ENCODE measurements at places on chromosomes 3 and 15.

DNA sequence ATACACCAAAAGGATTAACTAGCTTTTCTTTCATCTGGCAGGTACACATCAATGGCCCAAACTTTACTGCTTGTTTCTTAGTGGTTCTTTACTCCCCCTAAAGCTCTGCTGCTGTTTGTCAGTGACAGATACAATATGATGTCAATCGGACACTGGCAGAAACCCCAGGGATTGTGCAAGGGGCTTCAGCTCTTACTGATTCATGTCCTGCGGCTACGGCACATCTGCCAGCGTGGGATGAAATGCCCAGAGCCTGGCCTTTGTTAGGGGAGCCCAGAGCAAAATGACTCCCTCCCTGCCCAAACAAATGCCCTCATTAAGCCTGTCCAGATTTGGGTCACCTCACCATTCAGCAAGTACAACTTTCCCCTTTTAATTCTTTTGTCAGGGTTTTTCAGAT lies 28.3 kb downstream of the SRP14 start:
- DNase-seq: no peak

DNA sequence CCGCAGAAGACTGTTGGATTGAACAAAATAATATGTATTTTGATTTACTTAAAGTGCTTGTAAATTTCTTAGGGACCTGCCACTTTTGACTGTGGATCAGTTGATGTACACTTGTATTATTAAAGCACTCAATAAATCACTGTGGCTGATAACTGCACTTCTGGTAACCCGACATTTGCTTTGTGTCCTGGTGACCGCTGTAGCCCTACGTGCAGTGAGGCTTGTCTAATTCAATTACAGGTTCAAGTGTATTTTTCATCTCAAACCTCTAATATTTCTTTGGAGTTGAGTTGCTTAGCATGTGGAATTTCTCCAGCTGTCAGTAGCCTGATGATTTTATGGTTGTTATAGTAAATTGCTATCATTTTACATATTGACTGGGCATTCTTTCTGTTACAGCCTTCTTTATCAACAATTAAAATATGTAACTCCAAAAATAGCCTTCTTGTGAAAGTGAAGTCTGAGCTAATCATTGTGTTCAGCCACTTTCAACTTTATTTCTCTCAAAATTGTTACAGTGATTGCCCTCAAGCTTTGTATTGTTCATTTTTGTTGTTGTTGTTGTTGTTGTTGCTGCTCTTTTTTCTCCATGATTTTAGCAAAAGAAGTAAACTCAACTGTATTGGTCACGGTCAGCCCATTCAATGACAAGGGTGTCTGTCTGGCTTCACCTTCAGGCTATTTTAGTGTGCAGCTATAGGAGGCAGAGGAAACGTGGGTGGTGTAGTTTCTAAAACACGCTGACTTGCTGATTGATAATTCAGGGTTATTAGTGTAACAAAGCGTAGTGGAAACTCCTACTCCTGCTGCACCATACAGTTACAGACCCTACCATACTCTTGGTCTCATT lies 215.1 kb upstream of the UBE2E1 start:
- DNase-seq: no peak

GRCh38 chr3:23254835-23255234 lies 51.7 kb downstream of the UBE2E2 start:
- DNase-seq: no peak

DNA sequence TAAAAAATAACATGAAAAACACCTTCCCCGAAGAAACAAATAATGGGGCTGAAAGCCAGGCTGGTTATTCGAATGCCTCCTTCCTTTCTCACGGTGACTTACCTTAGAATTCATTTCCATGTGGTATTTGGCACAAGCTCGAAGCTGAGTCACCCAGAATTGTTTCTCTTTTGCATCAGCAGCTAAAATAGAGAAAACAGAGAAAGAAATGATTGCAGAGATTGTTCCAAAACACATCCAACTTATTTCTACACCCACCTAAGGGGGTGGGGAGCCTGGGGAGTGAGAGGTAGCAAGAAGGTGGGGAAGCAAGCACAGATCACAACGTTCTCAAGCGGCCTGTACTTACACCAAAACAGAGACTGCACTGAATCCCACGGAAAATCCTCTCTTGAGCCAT lies 104.7 kb downstream of the OSBPL10 start:
- DNase-seq: no peak

DNA sequence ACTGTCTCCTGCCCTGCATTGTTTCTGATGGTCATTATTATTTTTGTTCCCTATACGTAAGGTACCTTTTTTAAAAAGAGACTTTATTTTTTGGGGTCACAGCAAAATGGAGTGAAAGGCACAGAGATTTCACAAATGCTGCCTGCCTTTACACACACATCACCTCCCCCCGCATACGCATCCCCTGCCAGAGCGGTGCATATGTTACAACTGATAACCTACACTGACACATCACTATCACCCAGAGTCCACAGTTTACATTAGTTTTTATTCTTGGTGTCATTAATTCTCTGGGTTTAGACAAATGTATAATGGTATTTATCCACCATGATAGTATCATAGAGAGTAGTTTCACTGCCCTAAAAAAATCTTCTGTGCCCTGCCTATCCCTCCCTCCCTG lies 43.6 kb upstream of the KLF13 start:
- no peak for DNase-seq

DNA sequence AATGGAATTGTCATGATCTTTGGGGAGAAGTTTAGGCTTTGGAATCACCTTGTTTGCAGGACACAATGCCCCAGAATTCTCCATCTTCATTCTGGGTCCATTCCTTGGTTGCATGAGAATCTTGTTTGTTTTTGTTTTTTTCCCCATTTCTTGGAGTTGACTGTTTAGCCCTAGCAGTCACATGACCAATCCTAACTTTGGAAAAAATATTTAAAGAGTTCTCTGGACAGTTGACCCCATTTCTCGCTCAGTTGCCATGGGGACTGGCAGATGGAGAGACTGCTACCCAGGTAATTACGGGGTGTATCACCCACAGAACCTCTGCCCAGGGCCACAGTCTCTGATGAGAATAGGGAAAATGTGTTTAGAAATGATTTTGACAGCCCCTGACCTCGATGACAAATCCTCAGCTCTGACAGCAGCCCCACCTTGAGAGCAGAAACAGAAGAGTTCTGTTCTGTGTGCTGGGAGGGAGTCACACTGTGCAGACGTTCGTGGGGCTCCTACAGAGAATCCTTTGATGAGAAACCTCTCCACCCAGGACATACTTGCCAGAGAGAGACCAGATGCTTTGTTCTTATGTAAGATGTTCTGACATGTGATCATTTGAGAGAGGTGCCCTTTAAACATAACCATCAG lies 57.7 kb downstream of the IL16 start:
- DNase-seq: no peak

- no peak for DNase-seq
Observed at GRCh38 chr3:65196663-65197062, 508.9 kb upstream of the ADAMTS9 start.

DNA sequence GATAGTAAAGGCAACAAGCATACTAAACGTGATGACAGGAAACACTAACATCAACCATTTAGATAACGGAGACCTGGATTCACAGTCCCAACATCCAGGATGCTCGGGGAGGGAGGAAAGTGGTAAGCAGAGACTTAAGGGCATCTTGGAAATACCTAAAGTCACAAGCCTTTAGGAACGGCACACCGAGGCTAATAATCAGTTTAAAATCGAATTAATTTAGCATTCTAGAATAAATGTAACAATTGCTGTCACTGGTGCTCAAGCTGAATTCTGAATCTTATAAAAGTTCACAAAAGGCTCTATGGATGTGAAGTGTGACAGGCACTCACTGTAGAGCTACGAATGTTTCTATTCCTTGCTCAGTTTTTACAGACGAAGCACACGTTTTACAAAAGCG lies 1.3 kb downstream of the CD47 start:
- no peak for DNase-seq

DNA sequence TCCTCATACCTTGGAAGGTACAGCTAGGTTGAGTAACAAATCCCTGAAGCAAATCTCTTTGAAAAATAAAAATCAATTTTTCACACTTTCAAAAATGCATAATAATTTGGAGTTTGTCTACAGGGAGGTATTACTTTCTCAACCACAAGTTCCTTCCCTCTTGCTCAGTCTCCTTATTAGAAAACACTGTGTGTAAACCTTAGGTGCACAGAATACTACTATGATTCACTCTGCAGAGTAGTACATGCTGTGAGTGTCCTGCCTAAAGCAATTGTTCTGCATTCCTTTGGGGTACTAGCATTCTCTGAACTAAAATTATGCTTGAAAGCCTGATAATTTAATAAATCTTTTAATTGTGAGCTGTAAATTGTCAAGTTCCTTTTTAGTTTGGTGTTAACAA lies 115.9 kb upstream of the EPHA3 start:
- DNase-seq: no peak

DNA sequence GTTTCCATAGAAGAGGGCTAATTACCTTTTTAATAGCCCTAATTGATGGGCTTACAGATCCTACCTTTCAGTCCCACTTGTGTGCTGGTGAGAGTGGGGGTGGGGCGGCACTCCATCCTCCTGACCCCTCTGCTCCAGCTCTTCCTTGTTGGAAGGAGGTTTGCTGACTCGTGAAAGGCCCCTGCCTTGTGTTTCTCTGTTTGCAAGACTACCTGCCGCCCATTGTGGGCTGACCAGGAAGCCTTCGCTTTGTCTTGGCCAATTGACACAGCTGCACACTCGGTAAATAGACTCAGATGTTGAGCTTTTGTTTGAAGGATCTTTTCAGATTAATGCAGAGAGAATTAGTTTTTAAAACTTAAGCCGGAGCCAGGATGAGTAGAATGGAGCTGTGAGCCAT lies 197.3 kb upstream of the HES1 start:
- DNase-seq: no peak

All from stimulated activated CD8-positive, alpha-beta memory T cell treated with anti-CD3 and anti-CD28 coated beads, Interleukin-4, amount 100 ng/mL, for 48 hours (primary cell).